ENCODE measurements at places on chromosomes 6 and 20.

DNA sequence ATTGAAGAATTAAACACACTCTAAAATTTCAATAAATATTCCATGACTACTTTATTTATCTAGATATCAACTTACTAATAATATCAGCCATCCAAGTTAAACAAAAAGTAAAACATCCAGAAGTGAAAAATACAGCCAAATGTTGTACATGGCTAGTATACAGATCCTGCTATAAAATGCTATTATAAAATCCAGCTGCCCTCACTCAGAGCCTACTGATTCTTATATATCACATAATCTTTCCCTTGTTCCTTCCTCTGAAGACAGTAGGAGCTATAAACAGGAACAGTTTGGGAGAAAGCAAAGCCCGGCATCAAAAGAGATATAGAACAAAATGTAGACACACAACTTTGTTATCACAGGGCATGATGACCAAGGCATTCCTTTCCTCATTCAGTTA, 212.9 kb downstream of the PLCB4 start:
- no peak for DNase-seq

DNA sequence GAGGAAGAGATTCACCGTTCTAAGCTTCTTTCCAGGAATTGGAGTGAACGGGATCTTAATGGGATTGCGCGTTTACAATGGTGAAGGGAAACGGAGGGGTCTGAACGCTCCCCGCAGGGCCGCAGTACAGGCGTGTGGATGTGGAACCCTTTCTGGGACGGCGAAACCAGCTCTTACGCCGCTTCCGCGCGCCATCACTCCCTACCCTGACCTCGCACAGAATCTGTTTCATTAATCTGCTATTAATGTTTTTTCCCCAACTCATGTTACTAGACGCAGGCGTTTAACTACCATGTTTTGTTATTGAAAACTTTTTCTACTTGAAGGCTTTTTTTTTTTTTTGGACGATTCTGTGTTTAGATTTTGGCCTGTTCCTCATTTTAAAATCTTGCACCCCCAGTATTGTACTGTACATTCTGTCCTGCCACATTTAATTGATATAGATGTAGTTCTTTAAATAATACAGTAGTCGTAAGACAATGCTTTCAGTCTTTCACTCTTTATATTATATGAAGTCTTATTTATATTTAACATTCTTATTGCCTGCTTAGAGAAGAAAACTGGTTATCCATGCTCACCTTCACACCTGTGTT, 696 bp upstream of the SUPT3H start:
- DNase-seq = no peak

DNA sequence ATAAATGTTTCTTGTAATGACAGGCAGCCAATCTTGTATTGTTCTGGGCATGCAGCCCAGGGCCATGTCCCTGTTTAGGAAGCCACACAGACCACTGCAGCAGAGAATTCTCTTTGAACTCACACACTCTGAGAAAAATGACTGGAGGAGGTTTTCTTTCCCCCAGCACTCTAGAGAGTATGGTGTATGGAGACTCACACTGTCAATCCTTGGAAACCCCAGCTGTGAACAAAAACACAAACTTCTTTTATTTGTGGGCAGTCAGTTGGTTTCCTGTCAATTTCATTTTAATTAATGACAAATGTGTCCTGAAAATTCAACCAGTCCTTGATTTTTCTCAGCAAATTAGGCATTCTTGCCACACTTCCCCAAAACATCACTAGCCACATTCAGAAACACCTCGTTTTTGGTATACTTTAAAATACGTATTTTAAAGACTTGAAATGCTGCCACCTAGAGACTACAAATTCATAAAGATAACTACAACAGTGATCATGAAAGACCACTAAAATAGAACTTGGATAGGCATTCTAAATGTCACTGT, 52.9 kb upstream of the UFL1 start:
- no peak for DNase-seq

DNA sequence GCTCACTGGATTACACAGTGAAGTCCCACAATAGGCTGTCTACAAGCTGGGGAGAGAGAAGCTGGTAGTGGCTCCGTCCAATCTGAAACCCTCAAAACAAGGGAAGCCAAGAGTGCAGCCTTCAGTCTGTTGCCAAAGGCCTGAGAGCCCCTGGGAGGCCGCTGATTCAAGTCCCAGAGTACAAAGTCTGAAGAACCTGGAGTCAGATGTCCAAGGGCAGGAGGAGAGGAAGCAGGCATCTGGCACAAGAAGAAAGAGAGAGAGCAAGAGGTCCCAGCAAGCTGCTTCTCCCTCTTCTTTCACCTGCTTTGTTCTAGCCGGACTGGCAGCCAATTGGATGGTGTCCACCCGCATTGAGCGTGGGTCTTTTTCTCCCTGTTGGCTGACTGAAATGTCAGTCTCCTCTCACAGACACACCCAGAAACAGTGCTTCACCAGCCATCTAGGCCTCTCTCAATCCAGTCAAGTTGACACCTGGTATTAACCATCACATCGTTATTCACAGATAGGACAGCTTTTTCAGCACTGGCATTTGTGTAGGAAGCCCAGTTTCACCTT, 51.2 kb downstream of the CRYBG1 start:
- no peak for DNase-seq

- no peak for DNase-seq
These were observed 103.8 kb upstream of the FLRT3 start for GRCh38 chr20:14441201-14441600.
